ENCODE measurements at places on chromosomes 16 and 17.
A peak's percentile ranks its signal among the peaks of the same experiment; 100 is the strongest.

GRCh38 chr17:38881600-38882191, 11.8 kb downstream of the LASP1 start:
- DNase-seq = peak; percentile 18

DNA sequence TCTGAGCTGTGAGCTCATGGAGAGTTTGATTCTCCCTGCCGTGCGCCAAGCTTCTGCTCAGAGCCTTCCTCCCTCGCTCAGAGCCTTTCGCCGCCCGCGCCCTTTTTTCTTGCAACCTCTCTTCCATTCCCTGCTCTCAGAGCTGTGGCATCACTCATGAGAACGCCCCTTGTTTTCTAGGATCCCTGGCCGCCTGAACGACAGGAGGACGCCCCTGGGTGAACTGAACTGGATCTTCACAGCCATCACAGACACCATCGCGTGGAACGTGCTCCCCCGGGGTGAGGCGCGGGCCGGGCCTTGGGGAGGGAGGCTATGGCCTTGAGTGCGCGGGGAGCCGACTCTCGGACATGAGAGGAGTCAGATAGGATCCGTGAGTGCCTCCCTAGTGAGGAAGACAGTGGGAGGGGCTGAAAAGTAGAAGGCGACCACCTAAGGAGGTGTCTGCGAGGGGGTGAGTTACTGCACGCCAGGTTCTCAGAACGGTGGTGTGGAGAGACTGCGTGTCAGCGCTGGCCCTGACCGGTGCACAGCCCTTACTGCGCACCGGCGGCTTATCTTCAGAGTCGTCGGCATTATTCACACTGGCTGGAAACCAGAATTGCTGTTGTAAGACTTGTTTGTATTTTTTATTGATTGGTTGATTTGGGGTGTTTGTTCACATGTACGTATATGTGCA, 169.5 kb upstream of the CHMP6 start:
- no peak for DNase-seq

DNA sequence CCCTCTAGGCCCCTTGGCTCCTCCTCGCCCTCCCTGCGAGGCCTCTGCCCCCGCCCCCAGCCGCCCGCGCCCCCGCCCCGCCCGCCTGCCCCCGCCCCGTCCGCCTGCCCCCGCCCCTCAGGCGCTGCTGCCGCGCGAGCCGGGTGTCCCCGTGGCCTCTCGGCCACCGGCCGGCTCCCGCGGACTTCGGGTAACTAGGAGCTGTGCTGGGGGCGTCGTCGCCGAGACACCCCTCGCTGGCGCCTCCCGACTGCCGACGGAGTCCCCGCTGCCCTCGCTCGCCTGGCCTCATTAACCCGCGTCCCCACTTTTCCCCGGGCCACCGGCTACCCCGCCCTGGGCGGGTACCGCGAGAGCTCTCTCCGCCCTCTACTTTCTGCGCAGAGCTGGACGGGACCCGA, at the start of gene TLCD1:
Gene TLCD1, minus strand, starts transcription at position 8 of the 401 bp plus-strand sequence. CDS start 136 bp downstream, outside the sequence.
- DNase-seq = peak; percentile 80

- DNase-seq = no peak
Measured at GRCh38 chr17:58870747-58871146, 115.1 kb downstream of the PPM1E start.

DNA sequence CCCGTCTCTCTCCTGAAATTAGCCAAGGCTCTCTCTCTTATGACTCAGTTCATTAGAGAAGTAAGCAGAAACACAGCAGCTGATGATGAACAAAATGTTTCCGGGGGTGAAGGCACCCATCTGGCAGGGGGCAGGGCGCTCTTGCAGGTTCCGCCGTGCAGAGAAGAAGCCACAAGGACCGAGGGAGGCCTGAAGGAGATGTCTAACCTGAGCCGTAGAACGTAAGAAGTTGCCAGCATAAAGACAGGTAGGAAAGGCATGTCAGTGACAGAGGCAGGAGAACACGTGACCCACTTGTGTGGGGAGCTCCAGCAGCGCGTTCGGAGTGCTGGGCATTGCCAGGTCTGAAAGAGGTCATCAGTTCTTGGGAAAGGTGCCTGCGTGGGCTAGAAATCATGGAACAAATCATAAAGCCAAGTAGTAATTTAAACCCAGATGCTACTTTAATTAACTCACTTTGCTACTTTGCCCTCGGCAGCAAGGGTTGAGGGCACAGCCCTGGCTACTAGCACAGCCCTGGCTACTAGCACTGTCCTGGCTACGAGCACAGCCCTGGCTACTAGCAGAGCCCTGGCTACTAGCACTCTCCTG, 198.6 kb downstream of the RPTOR start:
- DNase-seq = no peak

Data from NCI-H345 (cell line).